ENCODE measurements at places on chromosomes 7 and 10. TPM values are rescaled to one million over a fixed set of nuclear protein-coding genes. Genes with fewer than 3 reads are reported as not detected.
A peak's percentile ranks its signal among the peaks of the same experiment; 100 is the strongest.

DNA sequence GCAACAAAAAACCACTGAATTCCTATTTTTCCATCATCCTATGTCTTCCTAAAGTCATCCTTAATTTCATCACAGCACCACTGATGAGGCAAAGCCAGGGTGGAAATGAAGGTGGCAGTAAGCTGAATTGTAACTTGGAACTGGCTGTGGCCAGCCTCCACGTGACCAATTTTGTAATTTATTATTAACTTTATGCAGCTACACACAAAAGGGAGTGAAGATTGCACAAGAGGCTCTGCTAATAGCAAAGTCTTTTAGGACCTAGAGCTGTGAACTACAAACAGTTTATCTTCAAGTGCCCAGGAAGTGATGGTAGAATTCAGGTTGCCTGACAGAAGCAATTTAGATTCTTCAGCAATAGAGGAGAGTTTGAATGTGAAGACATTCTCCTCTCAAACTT, 176.4 kb downstream of the CCDC71L start:
- DNase-seq, result no peak

DNA sequence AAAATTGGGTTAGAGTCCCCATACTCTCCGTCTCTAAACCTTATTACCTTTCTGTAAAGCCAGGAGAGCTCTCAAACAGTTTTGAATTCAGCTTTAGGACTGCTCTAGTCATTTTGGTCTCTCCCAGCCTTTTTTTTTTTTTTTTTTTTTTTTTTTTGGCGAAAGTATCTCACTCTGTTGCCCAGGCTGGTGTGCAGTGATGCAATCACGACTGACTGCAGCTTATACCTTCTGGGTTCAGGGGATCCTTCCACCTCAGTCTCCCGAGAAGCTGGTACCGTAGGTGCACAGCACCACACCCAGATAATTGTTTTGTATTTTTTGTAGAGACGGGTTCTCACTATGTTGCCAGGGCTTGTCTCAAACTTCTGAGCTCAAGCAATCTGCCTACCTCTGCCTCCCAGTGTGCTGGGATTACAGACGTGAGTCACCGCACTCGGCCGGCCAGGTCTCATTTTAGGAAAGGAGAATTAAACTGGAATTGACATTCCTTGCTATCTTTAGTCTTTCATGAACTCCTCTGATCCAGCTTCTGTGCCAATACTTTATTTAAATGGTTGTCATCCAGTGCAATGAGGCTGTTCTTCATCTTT, 31.4 kb upstream of the RSU1 start:
- DNase-seq, result peak; percentile 84

DNA sequence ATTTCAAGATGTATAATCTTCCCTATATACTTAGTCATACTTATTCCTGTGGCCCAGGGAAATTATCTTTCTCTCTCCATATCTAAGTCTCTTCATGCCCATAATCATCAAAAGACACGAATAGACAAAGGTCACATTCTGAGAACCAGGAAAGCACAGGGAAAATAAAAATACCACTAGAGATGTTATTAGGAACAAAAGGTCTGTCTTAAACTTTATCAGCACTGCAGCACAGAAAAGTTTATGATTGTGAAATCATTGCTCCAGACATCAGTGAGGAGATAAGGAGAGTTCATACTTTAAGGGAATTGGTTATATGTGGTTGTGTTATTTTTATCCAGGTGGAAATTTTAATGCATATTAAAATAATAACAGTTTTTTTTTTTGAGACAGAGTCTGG, 974.6 kb upstream of the CELF2 start:
- no peak for DNase-seq

HOXA1 gene
- total RNA-seq, result 1.6 TPM

DNA sequence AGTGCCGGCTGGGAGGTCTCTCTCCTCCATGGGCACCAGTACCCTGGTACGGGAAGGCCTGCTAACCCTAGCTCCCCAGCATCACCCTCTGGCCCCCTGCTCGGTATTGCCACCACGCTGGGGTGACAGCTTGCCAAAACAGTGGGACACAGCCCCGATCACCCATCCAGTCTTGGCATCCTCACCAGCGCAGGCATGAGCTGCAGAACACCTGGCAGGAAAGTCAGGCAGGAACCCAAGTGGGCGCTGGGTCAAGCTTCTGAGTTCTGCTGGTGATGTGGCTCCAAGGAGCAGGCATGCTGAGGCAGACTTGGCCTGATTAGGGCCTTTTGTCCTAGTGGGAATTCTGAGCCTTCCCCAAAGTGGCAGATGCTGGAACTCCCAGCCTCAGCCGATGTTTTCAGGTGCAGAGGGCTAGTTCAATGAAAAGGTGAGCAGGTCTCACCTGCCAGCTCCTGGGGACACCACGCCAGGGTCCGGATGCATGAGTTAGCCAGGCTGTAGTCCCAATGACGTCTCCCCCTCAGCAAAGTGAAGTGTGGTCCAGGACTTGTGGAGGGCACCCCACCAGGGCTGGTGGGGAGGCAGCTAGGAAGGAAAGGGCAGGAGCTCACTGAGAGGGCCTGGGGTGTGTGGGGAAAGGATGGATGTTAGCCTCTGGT, 8.5 kb upstream of the ZNF22 start:
- DNase-seq, result peak; percentile 57

PLAC9 gene
- 113 TPM for total RNA-seq

GRCh38 chr7:45573661-45574415, at the start of gene ADCY1:
Gene ADCY1, plus strand, starts transcription at chr7:45574368. Its CDS starts 176 bp downstream, at chr7:45574544.
- no peak for DNase-seq

OR2A5 gene
- total RNA-seq, result not detected

- DNase-seq, result no peak
These were observed 276.1 kb downstream of the NEBL start for GRCh38 chr10:20620981-20621380.

DNA sequence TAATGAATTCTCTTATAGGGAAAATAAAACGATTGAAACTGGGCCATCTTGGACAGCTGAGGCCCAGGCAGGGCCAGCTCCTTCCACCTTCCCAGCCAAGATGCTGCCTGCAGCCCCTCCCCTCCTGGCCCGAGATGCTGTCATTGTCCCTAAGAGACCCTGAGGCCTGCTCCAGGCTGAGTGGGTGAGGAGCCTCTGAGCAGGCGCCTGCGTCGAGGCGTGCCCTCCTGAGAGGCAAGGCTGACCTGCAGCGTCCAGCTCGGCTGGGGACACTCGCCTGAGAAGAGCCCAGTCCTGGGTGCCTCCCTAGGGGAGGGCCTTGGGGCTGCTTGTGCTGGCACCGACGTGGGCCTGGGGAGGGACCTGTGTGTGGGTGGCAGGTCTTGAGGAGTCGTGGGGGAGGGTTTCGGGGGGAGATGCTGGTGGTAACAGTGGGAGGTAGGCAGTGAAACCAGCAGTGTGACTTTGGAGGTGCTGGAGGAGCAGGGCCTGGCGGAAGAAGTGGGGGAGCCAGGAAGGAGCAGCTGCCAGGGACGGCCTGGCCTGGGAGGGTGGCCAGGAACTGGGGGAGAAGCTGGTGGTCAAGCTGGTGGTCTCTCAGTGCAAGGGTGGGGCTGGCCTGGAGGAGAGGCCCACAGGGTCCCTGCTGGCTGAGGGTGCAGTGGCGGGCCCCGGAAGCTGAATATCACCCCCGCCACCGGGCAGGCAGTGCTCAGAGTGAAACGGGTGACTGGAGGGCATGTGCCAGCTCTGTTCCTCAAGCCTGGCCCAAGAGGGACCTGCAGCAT, 7.9 kb downstream of the GPR146 start:
- DNase-seq, result peak; percentile 54

- DNase-seq, result no peak
These were observed 74.2 kb upstream of the CYTH3 start for GRCh38 chr7:6346581-6346980.

GRCh38 chr7:92156990-92157389, 22.0 kb downstream of the LRRD1 start:
- no peak for DNase-seq

LLCFC1 gene
- total RNA-seq, result not detected

FAM107B gene
- total RNA-seq, result 31.4 TPM

DNA sequence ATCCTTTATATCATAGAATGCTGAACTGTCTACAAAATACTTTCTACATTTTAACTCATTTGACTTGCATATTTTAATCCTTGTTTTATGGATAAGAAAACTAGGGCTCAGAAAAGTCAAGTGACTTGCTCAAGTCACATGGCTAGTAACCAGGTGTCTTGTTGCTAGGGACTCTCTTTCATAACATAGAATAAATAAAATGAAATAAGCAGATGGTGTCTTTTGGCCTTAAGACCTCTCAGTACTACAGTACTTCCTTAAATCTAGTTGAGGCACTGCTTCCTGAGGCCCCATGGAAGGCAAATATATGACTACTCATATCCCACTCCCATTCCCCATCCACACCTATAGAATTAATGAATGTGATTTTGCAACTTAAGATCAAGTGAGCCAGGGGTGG, 87.9 kb downstream of the CDK6 start:
- no peak for DNase-seq

DNA sequence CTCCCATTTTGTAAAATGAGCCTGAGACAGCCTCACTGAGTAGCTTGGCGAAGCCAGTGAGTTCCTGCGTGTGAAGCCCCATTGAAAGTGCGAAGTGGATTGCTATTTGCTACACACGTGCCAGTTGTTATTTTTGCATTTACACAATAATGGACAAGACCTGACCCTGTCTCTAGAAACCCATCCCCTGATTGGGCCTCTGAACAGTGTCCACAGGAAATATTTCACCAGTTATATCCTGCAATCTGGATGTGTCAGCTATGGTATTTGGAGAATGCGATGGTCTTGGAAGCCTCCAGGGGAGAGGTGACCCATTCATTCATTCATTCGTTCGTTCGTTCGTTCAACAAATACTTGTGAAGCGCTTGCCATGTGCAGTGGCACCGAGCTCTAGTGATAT, 37.1 kb downstream of the COL13A1 start:
- no peak for DNase-seq

DNA sequence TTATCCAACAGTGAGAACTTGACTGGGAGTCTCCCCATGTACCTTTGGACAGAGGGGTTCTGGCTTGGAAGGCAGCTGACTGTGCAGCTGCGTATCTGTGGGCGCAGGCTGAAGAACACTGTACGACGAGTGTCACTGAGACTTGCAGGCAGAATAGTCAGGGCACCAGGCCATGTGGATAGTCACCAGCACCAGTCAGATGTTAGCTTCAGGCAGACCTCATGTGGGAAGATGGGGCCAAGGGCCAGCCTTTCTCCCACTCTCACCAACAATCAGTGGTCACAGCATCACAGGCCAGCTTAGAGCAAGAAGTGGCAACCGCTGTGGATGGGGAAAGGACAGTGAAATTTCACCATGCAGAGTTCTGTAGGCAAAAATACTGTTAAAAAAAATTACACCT, 43.4 kb upstream of the GJD4 start:
- no peak for DNase-seq

- no peak for DNase-seq
These were observed 385.6 kb upstream of the PHF14 start for GRCh38 chr7:10588084-10588483.

DNA sequence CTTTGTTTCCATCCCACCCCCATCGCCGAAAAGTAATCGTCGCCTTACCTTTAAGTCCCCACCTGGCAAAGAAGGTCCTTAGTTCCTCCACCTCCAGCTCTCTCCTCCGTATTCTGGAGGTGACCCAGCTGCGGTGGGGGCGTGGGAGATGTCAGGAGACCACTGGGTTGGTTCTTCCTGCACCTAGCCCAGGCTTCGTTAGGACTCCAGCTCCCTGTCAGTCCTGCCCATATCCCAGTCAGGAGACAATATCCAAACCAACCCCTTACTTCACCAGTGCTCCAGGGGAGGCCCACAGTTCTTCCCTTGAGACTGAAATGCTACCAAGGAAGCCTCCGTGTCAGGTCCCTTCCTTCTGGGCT, 693 bp downstream of the ADIRF start:
- DNase-seq, result no peak

EIF5AL1 gene
- 0.10 TPM for total RNA-seq

ZWINT gene
- 1.8 TPM for total RNA-seq

DNA sequence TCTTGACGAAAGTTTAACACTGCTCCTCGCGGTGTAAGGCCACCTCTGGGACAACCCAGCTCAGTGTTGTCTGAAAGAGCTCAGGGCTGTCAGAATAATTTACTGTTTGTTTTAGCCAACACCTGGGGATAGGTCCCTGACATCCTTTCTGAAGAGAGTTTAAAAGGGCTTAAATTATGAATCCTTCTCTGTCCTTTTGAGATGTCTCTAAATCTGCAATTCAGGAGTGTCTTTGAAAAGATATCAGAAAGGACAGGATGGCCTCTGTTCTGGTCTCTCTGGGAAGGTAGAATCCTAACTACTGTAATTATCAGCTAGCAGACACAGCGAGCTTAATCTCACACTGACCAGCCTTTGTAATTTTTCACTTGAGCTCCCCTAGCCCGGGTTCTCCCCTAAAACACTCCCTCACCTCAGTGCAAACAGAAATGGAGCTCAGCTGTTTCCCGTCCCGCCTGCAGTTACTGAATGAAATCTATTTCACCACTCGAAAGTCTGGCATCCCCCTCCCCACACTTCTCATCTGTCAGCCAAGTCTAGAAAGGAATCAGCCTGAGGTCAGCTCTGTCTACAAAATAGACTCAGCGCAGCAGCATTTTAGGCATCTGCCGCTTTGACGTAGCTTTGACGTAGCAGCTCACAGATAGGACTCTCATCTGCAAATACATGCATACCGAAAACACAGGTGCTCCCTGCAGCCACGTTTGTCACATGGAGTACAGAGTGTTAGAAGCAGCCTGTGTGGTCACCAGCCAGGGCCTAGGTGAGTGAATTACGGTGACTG, 4.8 kb downstream of the DYNC2I1 start:
- peak; percentile 31 for DNase-seq

DNA sequence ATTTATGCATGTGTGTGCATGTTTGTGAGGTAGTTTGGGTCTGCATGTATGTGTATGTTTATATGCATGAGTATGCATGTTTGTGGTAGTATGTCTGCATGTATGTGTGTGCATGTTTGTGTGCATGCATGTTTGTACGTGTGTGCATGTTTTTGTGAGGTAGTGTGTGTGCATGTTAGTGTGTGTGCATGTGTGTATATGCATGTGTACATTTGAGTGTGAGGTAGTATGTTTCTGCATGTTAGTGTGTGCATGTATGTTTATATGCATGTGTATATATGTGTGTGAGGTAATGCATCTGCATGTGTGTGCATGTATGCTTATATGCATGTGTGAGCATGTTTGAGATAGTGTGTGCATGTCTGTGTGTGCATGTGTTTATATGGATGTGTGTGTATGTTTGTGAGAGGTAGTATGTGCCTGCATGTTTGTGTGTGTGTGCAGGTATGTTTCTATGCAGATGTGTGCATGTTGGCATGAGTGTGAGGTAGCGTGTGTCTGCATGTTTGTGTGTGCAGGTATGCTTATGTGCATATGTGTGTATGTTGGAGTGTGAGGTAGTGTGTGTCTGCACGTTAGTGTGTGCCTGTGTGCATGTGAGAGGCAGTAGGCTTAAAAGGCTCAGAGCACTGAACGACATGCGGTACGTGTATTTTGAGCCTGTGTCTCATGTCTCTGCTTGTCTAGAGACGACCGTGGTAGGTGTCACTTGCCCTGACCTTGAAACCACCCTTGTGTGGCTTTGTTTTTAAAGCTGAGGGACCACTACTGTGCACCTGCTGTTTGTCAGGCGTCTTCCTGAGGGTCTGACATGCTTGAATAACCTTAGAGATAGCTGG, 43.7 kb downstream of the PFKP start:
- DNase-seq, result peak; percentile 6

- no peak for DNase-seq
These were observed 47.2 kb downstream of the PYROXD2 start for GRCh38 chr10:98367604-98368451.

KNDC1 gene
- total RNA-seq, result 0.13 TPM

OR13A1 gene
- total RNA-seq, result not detected

- no peak for DNase-seq
These were observed 44.2 kb downstream of the SVOPL start for GRCh38 chr7:138656952-138657351.

GPR146 gene
- total RNA-seq, result 17.4 TPM
